ENCODE measurements at places on chromosomes 3 and 15.

- no peak for DNase-seq
Observed at GRCh38 chr3:73759297-73759711, 134.6 kb upstream of the PDZRN3 start.

DNA sequence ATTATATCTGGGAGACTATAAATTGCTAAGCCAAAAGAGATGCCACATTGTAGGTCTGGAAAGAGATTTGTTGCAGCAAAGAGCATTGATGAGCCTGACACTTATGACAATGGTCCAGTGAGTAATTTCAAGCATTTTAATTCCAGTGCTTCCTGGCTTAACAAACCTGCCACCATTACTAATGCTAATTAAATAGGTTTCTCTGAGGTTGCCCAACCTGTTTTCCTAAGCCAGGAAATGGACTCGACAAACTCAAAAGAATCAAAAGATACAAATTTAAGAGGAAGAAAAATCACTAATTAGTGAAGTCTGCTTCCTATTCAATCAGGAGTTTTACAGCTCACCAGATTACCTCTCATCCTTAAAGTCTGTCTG is 36.7 kb upstream of the CTDSPL start:
- DNase-seq: no peak

DNA sequence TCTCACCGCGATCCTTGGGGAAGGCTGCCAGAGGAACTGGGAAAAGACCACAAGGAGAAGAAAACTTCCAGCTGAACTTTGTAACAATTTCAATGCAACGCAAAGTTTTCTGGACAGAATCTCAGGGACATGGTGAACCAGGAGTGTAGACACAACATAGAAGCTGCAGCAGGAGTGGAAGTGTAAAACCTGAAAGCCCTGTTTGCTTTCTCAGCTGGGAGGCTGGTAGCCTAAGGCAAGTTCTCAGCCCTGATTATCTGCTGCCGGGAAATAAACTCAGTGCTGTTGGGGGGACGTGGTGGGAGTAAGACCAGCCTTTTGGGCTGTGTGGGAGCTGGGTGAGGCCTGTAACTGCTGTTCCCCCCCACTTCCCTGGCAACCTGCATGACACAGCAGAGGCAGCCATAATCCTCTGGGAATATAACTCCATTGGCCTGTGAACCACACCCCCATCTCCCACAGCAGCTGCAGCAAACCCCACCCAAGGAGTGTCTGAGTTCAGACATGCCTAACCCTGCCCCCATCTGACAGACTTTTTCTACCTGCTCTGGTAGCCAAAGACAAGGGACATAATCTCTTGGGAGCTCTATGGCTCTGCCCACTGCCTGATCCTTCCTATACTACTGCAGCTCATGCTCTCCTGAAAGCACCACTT is 106.7 kb downstream of the ZNF621 start:
- DNase-seq: no peak

- no peak for DNase-seq
Observed at GRCh38 chr3:32706348-32707025, 21.5 kb downstream of the CNOT10 start.

DNA sequence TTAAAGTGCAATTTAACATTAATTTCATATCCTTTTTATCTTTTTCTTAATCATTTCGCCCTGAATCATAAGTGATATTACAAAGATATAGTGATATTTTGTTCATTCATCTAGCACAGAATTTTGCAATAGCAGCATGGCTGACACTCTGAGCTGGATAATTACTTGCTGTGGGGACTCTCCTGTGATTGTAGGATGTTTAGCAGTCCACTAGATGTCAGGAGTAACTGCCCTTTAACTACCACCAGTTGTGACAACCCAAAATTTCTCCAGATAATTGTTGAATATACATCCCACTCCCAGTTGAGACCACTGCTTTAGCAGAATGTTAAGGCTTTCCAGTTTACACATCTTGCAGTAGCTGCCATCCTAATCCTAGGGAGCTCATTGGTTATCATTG is 196.8 kb upstream of the MBNL1 start:
- peak; percentile 45 for DNase-seq

DNA sequence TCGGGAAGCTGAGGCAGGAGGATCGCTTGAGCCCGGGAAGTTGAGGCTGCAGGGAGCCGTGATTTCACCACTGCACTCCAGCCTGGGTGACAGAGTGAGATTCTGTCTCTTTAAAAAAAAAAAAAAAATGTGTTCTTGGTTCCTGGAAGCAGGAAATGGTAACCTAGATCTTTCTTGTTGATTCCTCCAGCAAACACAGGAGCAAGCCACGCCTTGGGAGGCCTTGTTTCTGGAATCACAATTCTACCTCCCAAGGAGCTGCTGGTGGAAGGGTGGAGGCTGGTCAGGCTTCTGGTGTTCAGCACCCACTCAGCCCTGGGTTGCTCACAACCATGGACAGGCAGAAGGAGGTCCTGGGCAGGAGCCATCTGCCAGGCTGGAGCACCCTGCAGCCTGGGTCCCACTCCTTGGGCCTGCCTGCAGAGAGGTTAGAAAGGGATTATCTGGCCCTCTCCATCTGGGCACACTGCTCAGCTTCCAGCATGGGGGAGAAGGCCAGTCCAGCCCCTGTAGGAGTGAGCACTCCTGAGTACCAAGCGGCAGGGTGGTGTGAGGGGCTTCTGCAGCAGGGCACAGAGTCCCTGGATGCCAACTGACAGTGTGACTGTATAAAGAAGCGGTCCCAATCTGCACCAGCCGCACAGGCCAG is 65.6 kb downstream of the ABTB1 start:
- no peak for DNase-seq

GRCh38 chr3:134655706-134656105 is 4.9 kb upstream of the KY start:
- no peak for DNase-seq

GRCh38 chr3:109545746-109546145 is 208.4 kb upstream of the DPPA4 start:
- no peak for DNase-seq

GRCh38 chr3:148729476-148730055 is 31.9 kb downstream of the AGTR1 start:
- no peak for DNase-seq

GRCh38 chr3:69085833-69086722 is 1.3 kb downstream of the ARL6IP5 start:
- no peak for DNase-seq

DNA sequence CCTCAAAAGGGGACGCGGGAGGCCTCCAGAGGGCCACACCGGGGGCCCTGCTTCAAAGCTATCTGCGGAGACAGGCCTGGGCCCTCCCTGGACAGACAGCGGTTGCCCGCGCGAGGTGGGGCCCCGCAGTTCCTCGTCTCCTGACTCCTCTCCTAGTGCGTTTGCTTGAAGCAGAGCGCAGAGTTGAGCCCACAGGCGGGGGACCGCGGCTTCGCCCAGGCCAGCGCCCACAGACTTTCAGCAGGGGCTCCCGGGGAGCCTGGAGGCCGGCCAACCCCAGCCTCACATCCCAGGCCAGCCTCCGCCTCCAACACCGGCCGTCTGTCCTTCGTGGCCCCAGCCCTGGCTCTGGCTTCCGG is 540 bp upstream of the ADAMTS7 start:
- DNase-seq: no peak

DNA sequence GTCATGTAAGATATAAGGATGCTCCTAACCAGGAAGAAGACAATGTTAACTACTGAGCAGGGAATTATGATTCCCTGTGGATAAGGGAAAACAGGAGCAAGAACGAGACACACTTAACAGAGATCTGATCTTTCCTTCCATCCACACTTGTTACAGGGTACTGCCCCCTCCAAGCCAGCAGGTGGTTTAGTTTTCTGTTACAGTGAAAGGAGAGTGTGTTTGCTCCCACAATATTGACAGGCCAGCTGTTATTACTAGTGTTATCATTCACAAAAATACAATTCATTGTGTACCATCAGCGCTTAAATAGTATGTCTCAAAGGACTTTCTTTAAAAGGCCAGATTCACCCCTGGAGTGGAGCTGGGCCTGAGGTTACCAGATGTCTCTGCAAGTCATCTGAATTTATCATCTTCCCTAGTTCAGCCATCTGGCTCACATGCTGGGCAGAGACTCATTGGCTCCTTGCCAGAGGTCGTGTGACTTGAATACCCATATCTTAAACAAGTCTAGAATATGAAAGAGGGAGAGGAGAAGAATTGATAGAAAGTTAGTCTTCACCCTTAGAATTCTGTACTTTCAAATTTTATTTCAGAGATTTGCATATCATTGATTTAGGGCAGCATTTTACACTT is 16.8 kb upstream of the FMN1 start:
- DNase-seq: no peak

- DNase-seq: peak; percentile 75
Observed at GRCh38 chr3:126654571-126655383, at the start of gene TXNRD3. TXNRD3 (minus strand) TSS chr3:126655124.

DNA sequence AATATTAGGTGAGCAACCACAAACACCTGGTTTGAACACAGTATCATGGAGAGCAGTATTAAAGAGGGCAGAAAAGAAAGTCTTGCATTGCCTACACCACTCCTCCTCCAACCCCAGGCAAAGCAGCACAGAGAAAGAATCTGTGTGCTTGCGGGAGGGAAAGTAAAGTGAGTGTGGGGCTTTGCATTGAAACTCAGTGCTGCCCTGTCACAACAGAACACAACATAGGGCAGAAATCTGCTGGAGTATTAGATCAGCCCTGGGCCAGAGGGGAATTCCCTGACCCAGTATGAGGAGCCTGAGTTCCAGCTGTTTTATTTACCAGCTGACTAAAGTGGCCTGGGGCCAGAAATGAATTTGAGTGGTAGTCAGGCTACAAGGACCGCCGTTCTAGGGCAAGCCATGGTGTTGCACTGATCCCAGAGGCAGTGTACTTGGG is 75.5 kb downstream of the SPATA16 start:
- DNase-seq: no peak

DNA sequence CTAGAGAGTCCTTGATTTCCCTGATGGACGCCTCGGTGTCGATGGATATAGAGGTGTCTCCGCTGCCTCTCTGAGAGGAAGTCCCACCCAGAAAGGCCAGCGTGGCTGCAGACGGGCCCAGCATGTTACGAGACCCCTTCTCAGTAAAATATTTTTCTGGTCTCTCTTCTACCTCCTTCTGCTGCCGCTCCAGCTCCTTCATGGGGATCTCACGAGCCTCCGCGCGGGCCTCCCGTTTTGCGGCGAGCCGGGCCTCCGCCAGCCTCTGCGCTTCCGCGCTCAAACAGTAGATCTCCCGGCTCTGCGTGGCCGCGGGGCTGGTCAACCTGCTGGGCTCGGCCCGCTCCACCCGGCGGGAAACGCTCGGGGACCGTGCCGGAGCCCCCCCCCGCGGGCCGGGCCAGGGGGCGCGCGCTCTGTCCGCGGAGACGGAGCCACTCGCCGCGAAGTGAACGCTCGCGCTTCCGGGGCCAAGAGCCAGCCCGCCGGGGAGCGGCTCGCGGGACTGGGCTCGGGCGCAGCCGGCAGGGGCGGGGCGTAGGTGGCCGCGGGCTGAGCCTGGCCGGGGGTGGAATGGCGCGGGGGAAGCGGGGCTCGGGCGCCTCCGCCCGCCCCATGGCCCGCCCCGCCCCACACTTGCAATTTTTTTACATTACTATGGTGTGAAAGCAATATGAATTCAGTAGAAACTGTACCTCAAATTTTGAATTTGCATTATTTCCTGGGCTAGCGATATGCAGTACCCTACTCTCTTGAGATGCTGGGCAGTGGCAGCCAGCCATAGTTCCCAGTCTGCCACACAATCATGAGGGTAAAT is 10.2 kb upstream of the KCNMB3 start:
- DNase-seq: peak; percentile 90

DNA sequence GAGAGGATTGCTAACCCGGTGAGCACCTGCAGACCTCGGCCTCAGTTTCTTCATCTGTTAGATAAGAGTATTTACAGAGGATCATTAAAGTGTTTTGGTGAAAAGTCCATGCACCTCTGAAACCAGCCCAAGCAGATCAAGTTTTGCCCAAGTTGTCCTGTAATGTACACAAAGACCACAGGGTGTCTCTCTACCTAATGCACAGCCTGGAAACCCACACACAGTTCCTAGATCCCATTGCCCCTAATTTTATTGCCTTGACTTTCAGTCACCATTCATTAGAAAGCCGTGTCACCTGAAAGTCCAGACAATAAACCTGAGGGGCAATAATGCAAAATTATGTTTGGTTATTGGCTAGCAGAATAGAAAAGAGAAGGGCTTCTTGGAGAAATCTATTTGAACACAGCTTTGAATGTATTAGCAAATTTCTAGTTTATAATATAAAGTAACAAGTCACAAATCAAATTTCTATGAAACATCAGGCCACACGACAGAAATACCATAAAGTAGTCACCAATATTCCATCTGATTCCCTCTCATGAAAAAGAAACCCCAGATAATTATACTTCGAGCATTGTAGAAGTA is 161.3 kb upstream of the SLC2A2 start:
- peak; percentile 22 for DNase-seq

DNA sequence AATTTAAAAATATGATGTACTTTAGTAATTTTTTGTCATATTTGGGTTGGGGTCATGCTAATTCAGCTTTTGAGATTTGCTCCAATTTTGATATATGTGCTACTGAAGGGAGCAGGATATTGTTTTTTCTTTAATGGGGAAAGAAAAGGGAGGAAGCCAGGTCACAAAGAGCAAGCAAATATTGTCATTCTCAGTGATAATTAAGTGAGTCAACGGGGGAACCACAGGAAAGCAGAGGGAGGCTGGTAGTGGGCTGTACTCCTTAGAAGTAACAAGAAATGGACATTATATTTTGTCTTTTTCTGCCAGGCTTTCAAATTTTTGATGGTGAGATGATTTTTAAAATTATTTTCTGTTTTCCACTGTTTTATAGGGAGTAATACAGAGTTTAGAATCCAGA is 45.6 kb upstream of the NMD3 start:
- DNase-seq: no peak

DNA sequence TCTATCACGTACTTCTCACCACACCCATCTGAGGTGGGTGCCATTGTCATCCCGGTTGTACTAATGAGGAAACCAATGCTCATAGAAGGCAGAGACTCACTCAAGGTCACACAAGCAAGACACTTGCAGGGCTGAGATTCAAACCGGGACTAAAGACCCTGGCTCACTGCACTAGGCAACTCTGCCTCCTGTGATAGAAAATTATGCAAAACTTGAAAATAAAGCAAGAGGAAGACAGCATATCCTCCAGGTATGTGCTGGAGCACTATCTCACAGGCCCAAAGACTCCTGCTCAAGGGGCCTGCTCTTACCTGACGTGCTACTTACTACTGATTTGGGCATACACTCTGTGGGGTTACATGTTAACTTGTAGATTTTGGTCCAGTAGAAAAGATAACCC is 25.6 kb downstream of the ANXA2 start:
- DNase-seq: no peak

DNA sequence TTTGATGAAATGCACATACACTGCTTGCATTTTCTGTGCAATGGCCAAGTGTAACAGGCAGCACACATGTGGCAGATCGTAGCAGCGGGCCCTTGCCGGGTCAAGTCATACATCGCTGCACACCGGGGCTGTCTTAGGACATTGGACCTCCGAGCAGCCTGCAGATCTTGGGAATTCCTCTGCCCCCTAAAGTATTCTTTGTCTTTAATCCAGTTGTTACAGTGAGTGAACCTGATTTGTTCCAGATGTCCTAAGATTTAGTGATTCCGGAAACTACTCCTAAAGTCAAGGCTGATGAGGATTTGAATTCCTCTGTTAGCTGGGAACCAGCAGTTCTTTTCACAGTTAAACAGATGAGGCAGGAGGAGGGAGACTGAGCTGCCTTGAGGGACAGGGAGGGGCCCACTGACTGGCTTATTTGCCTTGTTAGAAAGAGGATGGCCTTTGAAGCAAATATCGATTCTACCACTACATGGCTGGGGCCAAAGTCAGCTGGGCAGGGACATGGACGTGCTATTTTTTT is 190.7 kb upstream of the CTDSPL start:
- DNase-seq: no peak

- no peak for DNase-seq
Observed at GRCh38 chr3:87691109-87691508, 367.7 kb downstream of the CGGBP1 start.

GRCh38 chr3:39809181-39809994 is at the start of gene MYRIP:
MYRIP (plus strand) TSS chr3:39809609; CDS start chr3:39900817, 91,208 bp downstream.
- DNase-seq: peak; percentile 63
